ENCODE measurements at places on chromosomes 13 and 19.

- DNase-seq: no peak
These were observed 65.1 kb downstream of the TM9SF2 start for GRCh38 chr13:99566125-99567083.

DNA sequence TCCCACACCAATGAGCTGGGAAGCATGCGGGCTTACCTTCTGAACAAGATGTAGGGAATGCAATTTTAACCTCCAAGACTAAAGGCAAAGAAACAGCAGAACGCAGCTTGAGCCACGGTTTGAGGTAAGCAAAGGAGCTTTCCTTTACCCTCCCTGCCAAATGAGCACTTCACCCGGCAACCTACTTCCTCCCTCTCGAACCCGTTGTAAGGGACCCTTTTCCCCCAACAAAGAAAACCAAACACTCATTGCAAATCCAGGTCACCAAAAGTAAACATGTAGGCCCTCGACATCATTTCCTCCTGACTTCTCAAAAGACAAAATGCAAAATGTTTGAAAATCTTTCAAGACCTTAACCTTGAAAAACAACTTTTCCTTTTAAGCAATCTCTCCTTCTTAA lies 65.3 kb downstream of the ABCC4 start:
- DNase-seq: no peak

- no peak for DNase-seq
These were observed 8.1 kb upstream of the ADGRE2 start for GRCh38 chr19:14786421-14786851.

DNA sequence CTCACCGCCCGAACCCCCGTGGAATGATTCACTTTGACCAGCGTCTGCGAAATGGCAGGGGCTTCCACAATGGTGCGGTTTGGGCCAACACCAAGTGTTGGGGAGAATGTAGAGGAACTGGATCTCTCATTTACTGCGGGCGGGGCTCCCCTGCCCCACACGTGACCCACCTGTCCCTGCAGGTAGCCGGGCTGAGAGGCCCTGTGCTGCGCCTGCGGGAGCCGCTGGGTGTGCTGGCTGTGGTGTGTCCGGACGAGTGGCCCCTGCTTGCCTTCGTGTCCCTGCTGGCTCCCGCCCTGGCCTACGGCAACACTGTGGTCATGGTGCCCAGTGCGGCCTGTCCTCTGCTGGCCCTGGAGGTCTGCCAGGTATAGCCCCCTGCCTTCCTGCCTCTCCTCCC lies 5.8 kb upstream of the FLT3LG start:
- no peak for DNase-seq

DNA sequence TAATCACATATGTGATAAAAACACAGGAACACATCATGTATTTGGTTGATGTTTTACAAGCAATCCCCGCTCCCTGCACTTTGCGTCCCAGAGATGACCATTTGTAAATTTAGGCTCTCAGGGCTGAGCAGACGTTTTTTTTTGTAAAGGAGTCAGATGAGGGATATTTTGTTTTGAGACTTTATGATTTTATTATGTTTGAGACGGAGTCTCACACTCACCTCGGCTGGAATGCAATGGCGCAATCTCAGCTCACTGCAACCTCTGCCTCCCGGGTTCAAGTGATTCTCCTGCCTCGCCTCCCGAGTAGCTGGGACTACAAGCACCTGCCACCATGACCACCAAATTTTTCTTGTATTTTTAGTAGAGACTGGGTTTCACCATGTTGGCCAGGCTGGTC lies 1.4 kb downstream of the TLE6 start:
- no peak for DNase-seq

DNA sequence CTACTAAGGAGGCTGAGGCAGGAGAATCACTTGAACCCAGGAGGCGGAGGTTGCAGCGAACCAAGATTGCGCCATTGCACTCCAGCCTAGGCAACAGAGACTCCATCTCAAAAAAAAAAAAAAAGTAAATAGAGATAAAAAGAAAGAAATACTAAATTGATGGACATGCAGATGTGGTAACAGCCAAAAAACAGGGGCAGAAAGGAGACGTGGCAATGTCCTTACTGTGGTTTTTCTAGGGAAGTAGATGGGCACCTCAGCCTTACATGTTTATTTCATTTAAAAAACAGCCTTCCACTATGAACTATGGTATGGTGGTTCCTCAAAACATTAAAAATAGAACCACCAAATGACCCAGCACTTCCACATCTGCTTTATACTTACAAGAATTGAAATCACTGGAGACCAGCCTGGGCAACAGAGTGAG lies 6.5 kb upstream of the EIF3G start:
- no peak for DNase-seq

DNA sequence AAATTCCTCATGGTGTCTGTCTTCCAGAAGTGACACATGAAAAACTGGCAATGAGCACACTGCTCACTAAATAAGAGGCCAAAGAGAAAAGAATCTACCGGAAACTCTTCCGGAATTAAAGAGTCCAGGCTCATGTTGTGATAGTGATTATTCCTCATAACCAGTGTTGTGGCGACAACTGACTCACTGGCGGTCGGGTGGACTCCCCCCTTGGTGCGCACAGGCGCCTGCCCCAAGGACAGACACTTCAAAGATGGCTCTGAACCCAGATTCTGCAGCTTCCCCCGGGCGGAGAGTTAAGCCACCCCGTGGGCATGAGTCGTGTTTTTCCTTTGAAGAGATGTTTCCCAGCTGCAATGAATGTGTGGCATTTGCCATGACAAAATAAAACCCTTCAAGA lies 10.3 kb downstream of the IL17D start:
- DNase-seq: no peak
